ENCODE measurements at places on chromosomes 5 and 9.

- peak; percentile 48 for DNase-seq
Measured at GRCh38 chr9:131677444-131678180, 62.3 kb downstream of the RAPGEF1 start.

GRCh38 chr5:79630444-79630843 lies 18.2 kb downstream of the TENT2 start:
- no peak for DNase-seq

DNA sequence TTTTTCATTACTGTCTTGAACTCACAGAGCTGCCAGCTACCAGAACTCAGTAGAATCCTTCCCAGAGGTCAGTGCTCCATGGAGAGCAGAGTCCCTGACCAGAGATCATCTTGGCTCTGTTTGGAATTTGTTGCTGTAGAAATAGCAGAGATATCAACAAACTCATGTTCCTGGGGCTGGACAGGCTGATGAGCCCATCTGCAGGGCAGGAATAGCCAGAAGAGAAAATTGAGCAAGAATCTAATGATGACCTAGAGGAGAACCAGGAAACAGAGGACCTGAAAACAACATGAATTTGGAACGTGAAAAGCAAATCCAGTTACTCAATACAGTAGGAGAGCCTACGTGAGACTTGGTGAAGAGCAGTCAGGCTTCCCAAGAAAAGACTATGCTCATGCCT lies 437.8 kb downstream of the PLK2 start:
- DNase-seq = no peak

- no peak for DNase-seq
Measured at GRCh38 chr5:180910735-180911134, 11.8 kb downstream of the BTNL8 start.

Measured in NCI-H1417 (cell line).